ENCODE measurements at places on chromosomes 16 and 17.

DNA sequence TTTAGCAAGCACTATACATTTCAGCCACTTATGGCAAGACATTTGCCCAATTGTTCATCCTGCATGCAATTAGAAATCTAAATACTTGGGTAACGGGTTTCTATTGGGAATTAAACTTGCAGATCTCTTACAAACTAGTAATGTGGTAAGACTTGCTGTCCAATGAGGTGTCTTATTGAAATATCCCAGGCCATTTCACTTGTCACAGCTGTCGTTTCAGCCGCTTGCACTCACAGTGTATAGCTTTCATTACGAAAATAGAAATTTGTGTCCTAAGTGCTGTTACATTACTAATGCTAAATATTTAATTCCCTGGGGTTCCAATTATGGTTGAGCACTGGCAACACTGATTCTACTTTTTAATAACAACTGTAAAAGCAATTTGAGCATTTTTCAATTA lies 40.3 kb upstream of the IRX5 start:
- no peak for DNase-seq

GRCh38 chr16:67013233-67013822 lies 15.6 kb upstream of the CBFB start:
- no peak for DNase-seq

DNA sequence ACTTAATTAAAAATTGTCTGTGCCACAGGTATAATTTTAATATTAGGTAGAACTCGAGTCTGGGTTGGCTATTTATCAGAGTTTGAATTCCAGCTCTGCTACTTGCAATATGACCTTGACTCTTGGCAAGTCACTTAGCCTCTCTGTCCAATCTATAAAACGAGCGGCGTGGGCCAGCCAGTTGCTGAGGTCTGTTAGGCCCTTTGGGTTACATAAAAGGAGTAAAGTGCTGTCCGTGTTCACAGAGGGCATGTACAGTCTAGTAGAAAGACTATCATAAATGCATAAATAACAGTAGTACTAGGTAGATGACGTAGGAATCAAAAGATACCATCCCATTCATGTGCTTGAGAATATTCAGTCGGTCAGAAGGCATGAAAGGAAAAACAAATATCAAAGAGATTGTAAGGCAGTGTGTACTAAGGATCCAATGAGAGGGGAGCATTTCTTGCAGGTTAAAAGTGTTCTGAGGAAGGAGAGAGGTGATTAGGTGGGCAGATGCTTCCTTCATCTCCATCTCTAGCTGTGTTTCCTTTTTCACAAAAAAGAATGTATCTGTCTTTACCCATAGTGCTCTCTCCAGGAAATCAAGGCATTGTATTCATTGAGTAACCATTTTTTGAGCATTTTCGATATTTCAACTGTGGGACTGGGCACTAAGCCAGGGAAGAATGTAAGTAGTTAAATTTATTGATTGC lies 2.4 kb downstream of the TNRC6A start:
- no peak for DNase-seq

DNA sequence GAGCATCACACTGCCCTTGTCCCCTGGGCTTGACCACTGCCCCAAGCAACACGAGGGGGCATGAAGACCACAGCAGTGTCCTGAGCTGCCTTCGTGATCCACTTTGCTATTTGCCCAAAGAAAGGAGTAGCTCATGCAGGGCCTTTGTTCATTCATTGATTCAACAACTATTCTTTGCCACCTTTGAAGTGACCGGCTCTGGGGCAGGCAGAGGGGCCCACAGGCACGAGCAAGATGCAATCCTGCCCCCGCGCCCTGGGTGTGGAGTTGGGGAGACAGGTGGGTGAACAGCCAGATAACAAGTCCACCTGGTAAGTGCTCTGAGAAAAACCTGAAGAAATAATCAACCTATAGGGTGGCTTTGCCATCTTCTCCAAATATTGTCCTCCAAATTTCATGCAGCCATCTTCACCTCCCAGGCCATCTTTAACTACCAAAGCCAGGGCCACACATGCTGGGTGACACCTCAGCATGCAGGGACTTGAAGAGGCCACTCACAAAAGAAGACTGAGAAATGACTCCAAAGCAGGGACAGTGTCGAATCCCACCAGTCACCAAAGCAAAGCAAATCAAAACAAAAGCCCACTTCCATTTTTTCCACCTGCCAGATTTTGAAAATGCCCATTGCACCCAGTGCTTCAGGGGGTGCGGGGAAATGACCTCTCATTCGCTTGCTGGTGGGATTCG lies 18.2 kb upstream of the RBFOX3 start:
- DNase-seq = no peak

GRCh38 chr16:12545792-12546342 lies 257.8 kb downstream of the CPPED1 start:
- DNase-seq = no peak

DNA sequence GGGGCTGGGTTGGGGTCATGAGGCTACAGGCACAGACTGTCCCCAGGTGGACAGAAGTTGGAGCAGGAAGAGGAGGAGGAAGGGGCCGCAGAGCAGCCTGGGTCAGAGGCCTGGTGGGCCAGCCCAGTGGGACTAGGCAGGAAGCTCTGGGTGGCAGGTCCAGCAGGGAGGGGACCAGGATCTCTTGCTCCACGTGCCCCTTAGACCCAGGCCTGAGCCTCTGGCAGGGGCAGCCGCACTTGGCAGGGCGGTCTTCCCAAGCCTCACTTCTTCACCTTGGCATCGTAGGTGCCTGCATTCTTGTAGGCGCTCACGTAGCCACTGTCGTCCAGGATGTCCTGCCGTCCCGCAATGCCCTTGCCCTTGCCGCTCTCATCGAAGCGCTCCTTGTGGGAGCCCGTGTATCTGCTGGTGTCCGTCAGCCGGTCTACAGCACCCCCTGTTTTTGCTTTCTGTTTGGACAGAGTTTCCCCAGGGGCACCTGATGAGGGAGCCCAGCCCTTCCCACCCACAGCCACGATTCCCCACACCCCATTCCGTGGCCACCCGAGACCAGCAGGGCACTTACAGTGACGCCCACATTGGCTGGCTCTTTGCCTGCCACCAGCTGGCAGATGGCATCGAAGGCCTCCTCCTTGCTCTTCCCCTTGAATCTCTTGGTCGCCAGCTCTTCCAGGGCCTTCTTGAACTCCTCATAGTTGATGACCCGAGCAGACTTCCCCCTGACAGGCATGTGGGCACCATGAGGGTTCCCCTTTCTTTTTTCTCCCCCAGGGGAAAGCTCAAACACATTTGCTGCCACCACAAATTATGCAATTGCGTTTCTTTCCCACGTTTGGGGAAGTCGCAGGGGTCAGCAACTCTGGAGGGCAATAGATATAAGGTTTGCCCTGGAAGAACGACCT lies 3.1 kb downstream of the TPPP3 start:
- no peak for DNase-seq

Measured in NCI-H187 treated with DMSO at 0.1 percent for 48 hours (cell line).